ENCODE measurements at places on chromosomes 13 and 19.

GRCh38 chr13:100464006-100464405, 124.6 kb downstream of the GGACT start:
- DNase-seq = no peak

GRCh38 chr13:25059958-25060357, 36.0 kb upstream of the PABPC3 start:
- no peak for DNase-seq

DNA sequence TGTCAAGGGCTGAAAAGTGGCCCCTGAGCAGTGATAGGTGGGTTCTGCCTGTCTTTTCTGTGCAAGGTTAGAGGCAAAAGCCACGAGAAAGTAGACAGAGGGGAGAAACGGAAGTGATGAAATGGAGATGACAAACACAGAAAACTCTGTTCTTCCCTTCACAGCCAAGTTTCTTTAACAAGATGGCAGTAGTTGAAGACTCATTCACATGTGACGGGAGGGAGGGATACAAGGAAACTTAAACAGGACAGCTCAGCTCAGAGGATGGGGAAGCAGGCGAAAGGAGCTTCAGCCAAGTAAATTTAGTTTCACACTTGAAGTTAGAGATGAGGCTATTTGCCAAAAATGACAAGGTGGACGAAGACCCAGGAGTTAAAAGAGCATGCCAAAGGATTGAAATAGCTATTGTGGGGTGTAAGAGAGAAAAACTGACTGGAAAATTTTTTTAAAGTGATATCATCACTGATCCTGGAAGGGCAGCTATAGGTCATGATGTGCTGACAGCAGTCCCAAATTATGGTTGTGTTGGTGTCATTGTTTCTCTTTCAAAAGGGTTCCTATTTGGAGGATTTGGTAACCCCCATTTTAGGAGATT, 347.9 kb downstream of the EFNB2 start:
- DNase-seq = no peak

DNA sequence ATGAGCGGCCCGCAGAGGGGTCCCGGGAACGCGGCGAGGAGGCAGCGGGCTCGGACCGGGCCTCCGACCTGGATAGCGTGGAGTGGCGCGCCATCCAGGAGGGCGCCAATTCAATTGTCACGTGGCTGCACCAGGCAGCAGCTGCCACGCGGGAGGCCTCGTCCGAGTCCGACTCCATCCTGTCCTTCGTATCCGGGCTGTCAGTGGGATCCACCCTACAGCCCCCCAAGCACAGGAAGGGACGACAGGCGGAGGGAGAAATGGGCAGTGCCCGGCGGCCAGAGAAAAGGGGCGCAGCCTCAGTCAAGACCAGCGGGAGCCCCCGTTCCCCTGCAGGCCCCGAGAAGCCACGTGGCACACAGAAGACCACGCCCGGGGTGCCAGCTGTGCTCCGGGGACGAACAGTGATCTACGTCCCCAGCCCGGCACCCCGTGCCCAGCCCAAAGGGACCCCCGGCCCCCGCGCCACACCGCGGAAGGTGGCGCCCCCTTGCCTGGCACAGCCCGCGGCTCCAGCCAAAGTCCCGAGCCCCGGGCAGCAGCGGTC, 10.7 kb downstream of the C19orf25 start:
- no peak for DNase-seq

- DNase-seq = no peak
Observed at GRCh38 chr13:97751477-97751876, 202.0 kb upstream of the IPO5 start.

- DNase-seq = no peak
Observed at GRCh38 chr19:6020972-6021805, 43.2 kb upstream of the RANBP3 start.

DNA sequence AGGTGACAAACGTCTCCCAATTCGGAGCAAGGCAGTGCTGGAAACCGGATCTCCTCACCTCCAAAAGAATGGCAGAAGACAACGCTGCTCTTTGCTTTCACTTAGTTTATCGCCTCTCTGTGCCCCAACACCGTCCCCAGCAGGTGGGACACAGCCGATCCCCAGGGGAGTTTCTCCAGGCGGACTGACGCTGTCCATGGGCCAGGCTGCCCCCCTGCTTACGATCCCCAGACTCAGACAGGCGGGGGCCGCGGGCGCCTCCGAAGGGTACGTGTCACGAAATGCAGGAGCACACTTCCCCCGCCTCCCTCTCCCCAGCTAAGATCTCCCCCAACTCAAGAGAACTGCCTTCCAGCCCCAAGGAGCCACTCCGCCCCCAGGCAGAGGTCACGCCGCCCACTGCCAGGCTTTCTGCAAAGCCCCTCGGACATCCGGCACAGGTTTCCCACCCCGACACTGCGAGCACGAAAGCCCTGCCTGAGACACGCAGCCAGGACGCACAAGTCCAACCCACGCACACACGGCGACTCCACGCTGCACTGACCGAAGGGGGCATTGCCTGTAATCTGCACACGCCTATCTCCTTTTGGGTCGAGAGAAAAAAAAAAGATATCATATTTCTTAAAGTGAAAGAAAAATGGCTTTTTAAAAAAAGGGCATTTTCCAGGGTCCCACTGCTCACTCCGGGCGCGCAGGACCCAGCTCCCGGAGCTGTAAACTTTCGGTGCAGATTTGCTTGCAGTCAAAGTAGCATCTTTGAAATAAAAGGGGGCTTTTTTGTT, 2.0 kb downstream of the SPRY2 start:
- DNase-seq = no peak

GRCh38 chr13:99693852-99694611, 192.8 kb downstream of the TM9SF2 start:
- DNase-seq = no peak

DNA sequence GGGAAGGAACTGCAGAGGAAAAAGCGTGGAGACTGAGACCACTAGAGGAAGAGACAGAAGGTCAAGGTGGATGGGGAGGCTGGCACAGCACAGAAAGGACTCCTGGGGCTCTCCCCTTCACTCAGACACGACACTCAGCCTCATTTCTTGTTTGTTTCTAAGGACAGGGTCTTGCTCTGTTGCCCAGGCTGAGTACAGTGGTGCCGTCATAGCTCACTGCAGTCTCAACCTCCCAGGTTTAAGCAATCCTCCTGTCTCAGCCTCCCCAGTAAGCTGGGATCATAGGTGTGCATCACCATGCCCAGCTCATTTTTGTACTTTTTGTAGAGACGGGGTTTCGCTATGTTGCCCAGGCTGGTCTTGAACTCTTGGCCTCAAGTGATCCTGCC, 11.4 kb upstream of the SEMA6B start:
- DNase-seq = no peak

DNA sequence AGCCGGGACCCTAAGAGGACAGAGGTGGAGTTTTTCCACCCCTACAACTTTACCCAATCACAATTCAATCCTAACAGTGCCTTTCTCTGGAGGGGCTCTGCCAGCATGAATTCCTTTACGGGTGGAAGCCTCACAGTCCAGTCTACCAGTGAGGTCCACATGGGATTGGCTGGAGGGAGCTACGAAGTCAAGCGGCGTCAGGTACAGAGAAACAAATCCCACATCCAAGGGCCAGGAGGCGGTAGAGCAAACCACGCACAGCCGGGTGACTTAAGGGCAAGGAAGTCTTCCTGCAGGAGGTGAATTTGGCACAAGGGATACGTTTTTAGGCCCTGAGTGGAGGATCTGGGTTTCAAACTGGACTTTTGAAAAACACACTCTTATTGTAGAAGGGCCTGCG, 199.6 kb downstream of the UQCRFS1 start:
- DNase-seq = no peak

GRCh38 chr13:24709186-24709913, 29.1 kb downstream of the ATP12A start:
- peak; percentile 48 for DNase-seq

GRCh38 chr19:1566392-1567115, 1.6 kb downstream of the MEX3D start:
- no peak for DNase-seq

- no peak for DNase-seq
Observed at GRCh38 chr13:101783554-101783953, 331.1 kb downstream of the ITGBL1 start.

DNA sequence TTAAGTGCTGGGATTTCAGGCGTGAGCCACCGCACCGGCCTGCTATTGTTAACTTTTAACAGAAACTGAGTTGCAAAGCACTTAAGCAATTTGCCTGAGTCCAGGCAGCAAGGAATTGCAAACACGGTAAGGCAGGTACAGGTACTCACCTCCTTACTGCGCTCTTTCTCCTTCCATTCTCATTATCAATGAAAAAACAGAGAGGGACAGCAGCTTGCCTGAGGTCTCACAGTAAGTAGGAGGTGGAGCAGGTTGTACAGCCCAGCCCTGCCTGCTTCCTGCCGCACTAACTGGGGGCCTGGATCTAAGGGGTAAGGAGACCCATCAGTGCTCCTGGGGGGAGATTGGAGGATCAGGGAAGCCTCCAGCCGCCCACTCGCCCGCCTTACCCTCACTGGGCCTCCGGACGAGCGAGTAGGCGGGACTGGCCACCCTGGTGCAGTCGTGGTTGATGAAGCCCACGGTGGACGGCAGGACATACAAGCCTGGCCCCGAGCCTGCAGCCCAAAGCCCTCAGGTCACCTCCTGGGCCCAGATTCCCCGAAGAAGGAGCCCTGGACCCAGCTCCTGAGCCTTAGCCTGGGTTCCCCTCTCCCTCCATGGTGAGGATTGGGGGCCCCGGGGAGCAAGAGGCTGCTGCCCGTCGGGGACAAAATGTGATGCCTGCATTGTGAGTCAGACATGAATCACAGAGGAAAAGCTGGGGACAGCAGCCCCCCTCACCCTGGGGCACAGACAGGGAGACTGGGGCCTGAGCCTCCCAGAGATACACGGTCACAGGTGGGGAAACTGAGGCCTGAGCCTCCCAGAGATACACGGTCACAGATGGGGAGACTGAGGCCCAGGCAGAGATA, 11.4 kb upstream of the SHC2 start:
- no peak for DNase-seq

DNA sequence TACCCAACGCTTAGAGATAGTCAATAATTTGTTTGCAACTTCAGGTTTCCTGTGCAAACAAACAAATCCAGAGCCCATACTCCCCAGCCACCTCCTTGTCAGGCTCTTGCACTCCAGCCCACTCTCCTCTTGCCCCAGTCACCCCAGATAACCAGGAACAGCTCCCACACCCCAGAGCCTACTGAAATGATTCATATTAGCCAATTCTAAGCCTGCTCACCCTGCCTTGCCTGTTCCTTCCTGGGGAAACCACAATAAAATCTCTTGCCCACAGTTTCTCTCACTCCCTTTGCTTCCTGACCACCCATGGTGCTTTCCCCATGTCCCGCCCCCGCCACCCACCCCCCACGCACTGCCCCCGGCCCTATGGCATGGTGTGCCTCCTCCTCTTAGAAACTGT, 3.8 kb upstream of the ACTL9 start:
- DNase-seq = peak; percentile 10

GRCh38 chr13:98480915-98481877, 95.7 kb downstream of the STK24 start:
- peak; percentile 30 for DNase-seq

DNA sequence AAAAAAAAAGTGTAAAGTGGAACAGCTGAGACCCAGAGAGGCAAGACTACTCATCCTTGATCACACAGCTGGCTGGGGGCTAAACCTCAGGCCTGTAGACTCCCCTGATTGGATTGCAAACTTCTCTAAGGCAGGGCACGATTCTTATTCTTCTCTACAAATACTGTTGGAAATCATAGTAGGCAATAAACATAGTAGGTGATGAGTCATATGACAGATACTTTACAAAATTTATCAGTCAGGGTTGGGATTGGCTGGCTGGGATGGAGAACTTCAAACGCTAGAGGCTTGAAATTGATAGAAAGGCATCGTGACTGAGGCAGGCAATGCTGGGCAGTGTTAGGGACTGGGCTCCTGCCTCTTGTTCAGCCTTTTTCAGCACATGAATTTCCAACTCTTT, 5.9 kb upstream of the MATK start:
- no peak for DNase-seq

- no peak for DNase-seq
Observed at GRCh38 chr19:10748927-10749434, 31.1 kb downstream of the DNM2 start.

- DNase-seq = no peak
Observed at GRCh38 chr19:47309038-47309437, 623 bp upstream of the C5AR1 start.

DNA sequence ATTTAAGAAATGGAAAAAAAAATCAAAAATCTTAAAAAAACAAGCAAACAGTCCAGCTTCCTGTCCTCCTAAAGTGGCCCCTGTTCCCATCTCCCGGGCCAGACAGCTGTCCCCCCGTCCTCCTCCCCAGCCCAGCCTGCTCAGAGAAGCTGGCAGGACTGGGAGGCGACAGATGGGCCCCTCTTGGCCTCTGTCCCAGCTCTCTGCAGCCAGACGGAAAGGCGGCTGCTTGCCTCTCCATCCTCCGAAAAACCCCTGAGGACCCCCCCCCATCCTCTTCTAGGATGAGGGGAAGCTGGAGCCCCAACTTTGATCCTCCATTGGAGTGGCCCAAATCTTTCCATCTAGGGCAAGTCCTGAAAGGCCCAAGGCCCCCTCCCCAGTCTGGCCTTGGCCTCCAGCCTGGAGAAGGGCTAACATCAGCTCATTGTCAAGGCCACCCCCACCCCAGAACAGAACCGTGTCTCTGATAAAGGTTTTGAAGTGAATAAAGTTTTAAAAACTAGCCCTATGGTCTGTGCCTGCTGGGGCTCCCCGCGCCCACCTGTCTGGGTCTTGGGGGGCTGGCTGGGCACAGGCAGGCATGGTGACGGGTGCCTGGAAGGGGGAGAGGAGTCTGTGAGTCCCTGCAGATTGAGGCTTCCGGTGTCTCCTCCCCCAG, 3.8 kb downstream of the GADD45GIP1 start:
- no peak for DNase-seq

GRCh38 chr19:1066748-1067340, at the start of gene ARHGAP45:
Gene ARHGAP45 (plus strand): TSS chr19:1067167. CDS start chr19:1067406, 239 bp downstream.
- peak; percentile 63 for DNase-seq

DNA sequence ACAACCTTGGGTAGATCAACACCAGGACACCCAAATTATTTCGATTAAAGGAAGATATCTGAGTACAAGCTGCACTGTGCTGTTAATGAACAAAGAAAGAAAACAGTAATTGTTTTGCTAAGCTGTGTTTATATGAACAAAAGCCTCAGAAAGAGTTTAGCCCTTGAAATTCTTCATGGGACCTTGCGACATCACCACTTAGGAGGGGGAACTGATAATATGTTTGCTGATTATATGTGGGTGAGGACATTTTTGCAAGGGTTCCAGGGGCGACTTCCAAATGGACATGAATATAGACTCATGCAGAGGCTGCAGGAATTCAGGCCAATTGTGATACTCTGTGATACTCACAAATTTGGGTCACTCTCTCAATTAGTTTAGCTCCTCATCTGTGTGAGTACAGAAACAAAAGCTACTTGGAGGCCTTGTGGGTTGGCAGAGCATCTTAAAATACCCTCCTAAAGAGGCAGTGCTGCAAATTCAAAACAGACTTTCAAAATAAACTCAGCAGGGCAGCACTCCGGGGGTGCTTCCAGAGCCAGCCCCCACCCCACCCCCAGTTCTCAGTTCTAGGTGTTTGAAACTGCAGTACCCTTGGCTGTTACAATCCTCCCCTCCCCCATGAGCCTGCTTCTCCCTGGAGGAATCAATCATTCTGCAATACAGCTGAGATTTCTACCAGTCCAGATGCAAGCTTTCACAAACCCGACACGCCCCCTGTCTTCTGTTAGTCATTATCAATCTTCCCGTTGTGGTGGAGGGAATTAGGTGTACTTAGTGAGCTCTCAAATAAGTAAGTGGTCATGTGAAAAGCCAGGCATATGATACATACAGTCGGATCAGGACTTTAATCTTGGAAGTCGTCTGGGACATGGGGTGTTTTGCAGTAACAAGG, 97.0 kb upstream of the MBNL2 start:
- DNase-seq = no peak
